ENCODE measurements at places on chromosomes 7 and 10.

DNA sequence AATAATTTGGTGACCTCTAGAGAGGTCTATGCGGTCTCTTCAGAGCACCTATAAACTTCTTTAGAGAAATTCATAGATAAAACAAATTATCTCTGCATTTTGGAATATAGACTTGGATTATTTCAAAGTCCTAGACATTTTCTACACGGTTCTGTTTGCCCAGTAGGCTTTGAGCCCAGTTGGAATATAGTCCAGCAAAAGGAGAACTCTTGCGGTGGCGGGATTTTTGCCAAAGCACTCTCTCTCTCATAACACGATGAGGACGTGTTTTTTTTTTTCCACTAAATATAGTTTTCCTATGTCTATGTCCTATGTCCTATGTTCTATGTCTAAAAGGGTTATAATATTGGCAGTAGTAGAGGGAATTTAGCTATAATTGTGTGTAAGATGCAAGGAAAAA lies 164.9 kb upstream of the AGR3 start:
- DNase-seq = no peak

DNA sequence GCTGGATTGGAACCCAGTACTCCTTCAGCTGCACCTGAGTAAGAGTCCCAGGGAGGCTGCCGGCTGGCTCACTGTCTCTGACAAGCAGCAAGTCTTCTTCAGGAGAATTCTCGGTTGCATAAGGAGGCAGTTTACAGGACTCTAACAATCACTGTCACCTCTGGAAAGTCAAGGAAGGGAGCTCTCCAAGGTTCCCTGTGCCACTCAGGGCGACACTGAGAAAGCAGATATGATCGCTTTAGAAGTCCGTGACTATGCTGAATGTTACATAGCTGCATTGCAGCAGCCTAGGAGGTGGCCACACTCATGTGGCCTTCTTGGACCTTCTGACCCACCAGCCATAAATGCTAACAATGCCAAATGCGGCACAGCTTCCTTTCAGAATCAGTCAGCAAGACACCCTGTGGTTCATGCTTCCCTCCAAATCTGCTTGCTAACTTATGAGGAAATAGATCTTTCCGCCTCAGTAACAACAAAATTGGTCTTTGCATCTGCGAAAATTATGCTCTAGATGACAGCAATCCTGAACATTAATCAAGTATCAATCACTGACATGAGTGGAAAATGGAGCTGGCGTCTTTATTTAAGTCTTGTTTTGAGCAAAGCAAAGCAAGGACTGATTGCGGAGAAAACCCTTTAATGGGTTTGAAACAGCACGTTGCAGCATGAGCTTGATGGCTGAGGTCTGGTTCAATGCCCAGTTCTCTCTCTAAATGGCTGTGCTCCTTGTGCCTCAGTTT lies 132.9 kb downstream of the ATXN7L1 start:
- no peak for DNase-seq

GRCh38 chr10:14879124-14879927 lies 660 bp downstream of the SUV39H2 start:
- DNase-seq = no peak

DNA sequence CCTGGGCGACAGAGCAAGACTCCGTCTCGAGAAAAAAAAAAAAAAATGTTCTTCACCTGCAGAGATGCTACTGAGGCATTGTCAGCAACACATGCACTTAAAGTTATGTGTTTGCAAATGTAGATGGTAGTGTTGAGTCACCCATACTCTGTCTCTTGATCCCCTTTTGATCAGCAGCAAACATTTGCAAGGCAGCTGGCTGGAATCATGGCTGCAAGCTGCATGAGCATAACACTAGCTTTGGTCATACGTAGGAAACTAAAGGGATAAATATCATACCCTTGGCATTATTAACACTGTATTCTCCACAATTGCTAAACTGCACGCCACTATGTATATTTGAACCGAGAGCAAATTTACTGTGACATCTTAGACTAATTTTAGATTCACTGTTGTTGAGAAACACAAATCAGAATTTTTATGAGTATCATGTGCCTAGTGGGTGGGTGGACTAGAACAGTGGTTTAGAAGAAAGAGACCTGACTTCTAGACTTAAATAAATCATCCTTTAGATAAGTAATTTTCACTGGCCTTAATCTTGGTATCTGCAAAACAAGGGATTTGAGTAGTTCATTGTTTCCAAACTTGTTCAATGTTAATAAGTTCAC lies 229.3 kb upstream of the MEOX2 start:
- no peak for DNase-seq

DNA sequence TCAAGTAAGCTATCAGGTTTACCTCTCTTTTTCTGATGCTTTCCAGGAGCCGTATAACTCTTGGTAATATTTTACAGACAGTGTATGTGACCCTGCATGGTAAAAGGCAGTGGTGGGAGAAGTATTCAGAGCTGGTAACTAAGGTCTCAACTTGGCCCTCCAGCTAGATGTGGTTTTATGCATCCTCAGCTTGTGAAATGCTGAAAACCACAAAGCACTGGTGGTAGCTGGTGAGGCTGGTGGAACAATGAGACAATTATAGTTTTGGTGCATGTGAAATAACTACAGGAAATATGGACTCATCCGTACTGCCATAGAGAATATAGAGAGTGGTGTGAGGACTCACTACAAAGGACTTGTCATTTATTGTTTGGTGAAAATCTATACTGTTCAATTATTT lies 383.0 kb upstream of the PCDH15 start:
- DNase-seq = no peak

DNA sequence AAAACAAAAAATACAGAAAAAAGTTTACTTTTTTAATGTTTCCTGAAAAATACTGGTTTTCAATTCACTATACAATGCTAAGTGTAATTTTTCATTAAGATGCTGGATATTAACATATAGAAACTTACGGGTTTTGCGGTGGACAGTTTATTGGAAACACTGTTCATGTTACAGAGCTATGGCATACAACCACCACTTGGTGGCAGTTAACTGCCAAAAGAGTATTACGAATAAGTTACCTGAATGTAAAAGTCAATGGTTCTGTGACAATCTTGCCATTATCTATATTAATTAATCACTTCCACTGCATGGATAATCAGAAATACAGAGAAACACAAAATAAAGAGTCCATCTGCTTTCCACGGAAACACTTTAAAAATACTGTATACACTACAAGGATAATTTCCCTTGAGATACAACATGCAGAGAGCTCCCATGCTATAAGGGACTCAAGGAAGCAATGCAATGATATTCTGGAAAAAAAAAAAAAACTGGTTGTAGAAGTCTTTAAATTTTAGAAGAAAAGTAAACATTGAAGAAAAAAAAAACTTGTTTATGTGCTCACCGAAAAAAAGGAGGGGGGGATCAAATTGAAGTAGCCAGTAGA lies 97.0 kb downstream of the TPK1 start:
- peak; percentile 34 for DNase-seq

DNA sequence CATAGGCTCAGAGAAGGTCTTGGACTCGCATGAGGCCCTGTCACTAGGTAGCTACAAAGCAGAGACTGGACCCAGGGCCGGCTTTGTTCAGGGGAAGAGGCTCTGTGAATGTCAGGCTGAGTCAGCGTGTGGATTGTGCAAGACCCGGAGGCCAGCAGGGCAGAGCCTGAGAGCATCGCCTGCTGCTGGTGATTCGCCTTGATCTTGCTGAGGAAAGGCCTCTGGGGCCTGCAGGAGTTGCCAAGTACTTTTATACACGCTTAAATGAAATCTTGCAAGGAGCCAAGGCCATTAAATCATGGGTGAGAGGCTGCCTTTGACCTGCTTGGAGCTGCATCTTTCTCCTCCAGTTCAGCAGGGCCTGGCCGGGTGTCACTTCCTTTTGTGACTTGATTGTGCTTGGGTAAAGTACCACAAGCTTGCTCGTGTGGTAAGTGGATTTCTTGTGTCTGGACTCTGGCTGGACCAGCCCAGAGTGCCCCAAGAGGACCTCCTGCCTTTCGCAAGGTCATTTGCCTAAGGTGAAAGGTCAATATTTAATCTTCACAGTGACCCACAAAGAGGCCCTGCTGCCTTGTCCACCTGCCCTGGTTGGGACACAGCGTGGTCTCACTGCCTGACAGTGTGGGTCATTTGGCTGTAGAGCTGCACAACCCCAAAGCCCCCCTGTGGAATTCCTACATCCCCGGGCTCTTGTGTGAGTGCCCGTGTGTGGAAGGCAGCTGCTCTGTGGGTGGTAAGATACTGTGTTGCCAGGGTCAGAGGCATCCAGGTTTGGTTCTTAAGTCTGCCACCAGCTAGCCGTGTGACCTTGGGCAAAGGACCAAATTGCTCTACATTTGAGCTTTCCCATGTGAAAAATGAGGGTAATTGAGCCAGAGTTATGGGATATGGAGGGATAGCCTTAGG lies 38.6 kb upstream of the SH2D4B start:
- no peak for DNase-seq

DNA sequence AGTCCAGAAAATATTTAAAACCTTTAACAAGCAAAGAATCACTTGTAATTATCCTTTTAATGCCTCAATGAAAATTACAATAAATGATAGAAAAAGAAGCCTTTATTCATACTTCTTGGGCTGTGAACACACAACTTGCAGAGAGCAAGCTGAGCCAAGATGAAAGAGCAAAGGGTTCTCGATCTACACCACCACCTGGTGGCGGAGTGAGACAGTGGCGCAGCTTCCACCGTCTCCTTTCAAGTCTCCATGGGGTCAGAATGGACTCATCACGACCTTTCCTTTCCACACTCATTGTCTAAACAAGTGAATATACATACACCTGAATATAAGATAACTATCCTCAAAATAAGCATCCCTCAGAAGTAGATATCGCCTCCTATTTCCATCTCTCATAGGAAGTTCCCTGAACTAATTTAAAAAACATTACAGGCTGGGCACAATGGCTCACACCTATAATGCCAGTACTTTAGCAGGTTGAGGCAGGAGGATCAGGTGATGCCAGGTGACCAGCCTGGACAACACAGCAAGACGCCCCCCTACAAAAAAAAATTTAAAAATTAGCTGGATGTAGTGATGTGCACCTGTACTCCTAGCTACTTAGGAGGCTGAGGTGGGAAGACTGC lies 40.7 kb downstream of the ATE1 start:
- DNase-seq = no peak

DNA sequence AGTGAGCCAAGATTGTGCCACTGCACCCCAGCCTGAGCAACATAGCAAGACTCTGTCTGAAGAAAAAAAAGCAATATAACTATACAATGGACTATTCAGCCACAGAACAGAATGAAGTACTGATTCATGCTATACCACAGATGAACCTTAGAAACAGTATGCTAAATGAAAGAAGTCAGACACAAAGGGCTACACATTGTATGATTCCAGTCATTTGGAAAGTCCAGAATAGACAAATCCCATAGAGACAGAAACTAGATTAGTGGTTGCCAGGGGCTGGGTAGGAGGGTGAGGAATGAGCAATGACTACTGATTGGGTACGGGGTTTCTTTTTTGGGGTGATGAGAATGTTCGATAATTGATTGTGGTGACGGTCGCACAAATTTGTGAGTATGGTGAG lies 9.6 kb upstream of the CFAP70 start:
- no peak for DNase-seq

DNA sequence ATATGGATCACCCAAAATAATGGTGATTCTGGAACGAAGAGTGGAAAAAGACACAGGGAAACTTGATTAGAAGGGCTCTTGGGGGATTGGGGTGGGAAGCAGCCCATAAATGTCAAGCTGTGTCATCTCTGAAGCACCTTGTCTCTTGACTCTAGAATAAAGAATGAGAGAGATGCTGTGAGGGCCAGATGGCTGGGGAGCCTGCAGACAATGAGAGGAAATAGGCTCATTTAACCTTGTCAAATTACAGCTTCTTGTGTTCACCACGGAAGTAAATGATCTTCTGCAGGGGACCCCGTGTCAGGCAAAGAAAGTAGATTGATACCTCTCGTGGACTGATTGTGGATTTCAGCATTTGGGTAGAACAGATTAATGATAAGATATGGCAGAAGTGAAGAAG lies 159.3 kb downstream of the ST7 start:
- DNase-seq = no peak

DNA sequence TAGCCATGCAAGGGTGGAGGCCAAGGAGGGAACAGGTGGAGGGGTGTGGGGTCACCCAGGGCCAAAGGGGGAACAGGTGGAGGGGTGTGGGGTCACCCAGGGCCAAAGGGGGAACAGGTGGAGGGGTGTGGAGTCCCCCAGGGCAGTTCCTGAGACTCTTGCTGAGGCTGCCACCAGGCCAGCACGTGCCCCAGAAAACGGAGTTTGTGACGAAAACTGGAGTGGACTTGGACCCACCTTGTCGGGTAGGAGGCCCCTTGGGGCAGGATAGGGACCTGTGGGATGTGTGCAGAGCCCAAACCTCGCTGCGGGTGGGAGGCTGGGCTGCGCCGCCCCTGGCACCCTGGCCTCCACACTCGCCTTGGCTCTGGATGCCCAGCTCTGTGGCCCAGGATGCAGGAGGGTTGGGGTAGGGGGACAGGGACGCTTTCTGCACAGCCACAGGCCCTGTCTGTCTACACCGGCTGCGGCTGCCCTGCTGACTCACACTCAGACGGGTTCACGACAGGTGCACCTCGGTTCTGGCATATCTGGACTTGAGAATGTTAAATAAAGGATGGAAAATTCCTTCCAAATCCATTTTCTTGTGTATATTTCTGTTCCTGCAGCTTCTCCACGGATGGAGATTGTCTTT lies 562 bp upstream of the ADGRA1 start:
- DNase-seq = no peak

- no peak for DNase-seq
These were observed 53.6 kb downstream of the KAT6B start for GRCh38 chr10:74880041-74880440.

- DNase-seq = no peak
These were observed 192.6 kb downstream of the MGMT start for GRCh38 chr10:129659508-129660268.

GRCh38 chr10:58414270-58415041 lies 29.2 kb downstream of the TFAM start:
- DNase-seq = no peak

DNA sequence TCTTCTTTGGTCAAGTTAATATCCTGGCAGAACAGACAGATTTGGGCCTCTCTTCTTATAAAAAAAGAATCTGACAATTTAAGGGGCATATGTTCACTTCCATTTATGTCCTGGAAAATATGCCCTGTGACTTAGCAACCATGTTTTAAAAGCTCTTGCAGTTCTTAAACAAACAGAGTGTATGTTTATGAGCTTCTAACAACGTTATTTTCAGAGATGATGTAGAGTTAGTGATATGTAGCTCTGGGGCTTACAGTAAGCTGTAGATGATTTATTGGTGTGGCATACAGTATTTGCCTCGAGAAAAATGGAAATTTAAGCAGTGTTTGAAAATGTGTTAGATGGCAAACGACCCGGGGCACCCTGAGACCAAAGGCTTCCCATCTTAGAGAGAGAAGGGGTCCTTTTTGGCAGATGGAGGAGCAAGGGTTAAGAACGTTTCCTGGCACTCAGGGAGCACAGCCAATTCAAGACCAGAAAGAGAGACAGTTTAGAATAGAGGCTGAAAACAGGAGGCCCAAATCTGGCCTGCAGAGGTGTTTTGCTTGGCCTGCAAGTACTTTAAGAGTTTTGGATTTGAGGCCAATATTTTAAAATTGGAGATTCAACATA lies 397.5 kb downstream of the KCNMA1 start:
- DNase-seq = no peak

- no peak for DNase-seq
These were observed 232.4 kb downstream of the AHR start for GRCh38 chr7:17530741-17531421.

GRCh38 chr7:99021941-99022560 lies 121.9 kb downstream of the SMURF1 start:
- no peak for DNase-seq
